IMR-90 (cell line): ENCODE measurements at places on chromosomes 6 and 20.

GRCh38 chr6:30767158-30767943 is 23.0 kb upstream of the IER3 start:
- H3K4me1 ChIP-seq: peaks cover 34% of the 10 kb centered on the region
- H3K36me3 ChIP-seq: no peaks in the 10 kb centered on the region

GRCh38 chr6:7933794-7934193 is 23.2 kb upstream of the TXNDC5 start:
- H3K4me3 ChIP-seq: no peak overlapping the region
- H3K4me1 ChIP-seq: no peaks in the 10 kb centered on the region
- peaks cover 10% of the 10 kb centered on the region for H3K27me3 ChIP-seq

- H3K27me3 ChIP-seq: no peaks in the 10 kb centered on the region
- H3K4me1 ChIP-seq: no peaks in the 10 kb centered on the region
- no peak overlapping the region for H3K4me3 ChIP-seq
- peak; percentile 65 for DNase-seq
- H3K36me3 ChIP-seq: no peaks in the 10 kb centered on the region
Measured at GRCh38 chr6:95574811-95575210, 2.5 kb upstream of the MANEA start.

GRCh38 chr20:59788196-59788735 is 145.2 kb downstream of the SYCP2 start:
- no peaks in the 10 kb centered on the region for H3K36me3 ChIP-seq
- no peak overlapping the region for H3K4me3 ChIP-seq
- H3K27ac ChIP-seq: no peak overlapping the region
- no peaks in the 10 kb centered on the region for H3K4me1 ChIP-seq

DNA sequence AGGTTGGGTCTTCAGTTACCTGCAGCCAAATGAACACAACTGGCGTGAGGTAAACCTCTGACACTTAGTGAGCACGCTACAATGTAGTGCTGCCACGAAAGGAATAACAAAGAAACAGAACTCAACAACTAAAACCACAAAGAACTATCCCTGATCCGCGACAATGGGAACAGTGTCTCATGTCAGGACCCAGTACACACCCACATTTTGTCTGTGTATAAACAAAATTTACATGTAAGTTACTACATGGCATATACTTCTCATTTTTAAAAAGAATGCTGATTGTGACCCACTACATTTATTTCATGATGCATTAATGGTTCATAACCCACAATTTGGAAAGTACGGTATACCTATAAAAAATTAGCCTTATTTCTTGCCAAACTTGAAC is 14.1 kb downstream of the FKBP1A start:
- no peak for DNase-seq
- no peak overlapping the region for H3K27ac ChIP-seq
- H3K4me1 ChIP-seq: peaks cover 37% of the 10 kb centered on the region
- H3K27me3 ChIP-seq: no peaks in the 10 kb centered on the region

- no peak overlapping the region for H3K27ac ChIP-seq
- H3K4me1 ChIP-seq: no peaks in the 10 kb centered on the region
- H3K4me3 ChIP-seq: no peak overlapping the region
- H3K27me3 ChIP-seq: peaks cover 10% of the 10 kb centered on the region
- DNase-seq: no peak
Measured at GRCh38 chr20:59574308-59574707, 30.0 kb upstream of the PHACTR3 start.

DNA sequence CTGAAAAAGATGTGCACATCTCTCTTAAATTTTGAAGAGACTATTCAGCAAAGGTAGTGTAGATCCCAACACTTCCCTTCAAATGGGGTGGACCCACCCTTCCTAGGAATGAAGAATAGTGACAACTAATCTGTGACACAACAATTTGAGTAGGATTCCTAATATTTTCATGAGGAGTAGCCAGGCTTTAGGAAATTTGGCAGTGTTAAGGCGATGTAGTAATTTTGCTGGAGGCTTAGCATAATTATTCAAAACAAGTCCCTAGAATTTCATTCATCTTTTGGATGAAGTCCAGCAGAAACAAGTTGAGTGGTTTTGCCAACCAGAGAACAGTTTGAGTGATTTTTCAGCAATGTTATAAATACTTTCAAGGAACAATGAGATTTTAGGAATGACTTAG is 52.4 kb downstream of the ELOVL4 start:
- DNase-seq: no peak
- H3K27ac ChIP-seq: no peak overlapping the region
- H3K4me1 ChIP-seq: no peaks in the 10 kb centered on the region
- H3K4me3 ChIP-seq: no peak overlapping the region

- no peak for DNase-seq
- H3K27ac ChIP-seq: no peak overlapping the region
- no peak overlapping the region for H3K4me3 ChIP-seq
- H3K27me3 ChIP-seq: no peaks in the 10 kb centered on the region
Measured at GRCh38 chr6:95292011-95292410, 285.3 kb upstream of the MANEA start.

DNA sequence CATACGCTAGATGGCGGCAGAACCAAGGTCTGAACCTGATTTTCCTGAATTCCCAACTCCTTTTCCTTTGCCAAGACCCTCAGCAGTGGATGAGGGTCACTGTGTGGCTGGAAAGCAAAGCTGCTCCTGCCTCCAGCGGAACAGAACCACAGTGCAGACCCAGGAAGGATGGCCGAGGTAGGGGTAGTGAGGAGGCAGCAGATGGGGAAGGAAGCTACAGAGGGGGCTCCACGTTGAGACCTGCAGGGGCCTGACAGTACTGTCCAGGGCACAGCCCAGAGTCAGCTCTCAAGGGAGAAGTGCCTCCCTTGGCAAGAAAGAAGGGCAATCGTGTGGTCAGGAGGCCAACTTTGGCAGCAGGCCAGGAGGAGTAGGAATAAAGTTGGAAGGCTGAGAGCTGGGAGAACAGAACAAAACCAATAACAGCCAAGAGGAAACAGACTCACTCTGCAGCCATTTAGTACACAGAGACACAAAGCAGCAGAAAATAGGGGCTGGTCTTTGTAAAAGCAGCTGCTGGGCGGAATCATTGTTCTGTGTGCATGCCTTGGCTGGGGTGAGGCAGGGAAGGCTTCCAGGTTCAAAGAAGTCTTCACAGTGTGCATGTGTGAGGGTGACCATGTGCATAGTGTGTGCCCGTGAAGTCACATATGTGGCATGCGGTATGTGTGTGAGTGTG is 3.1 kb downstream of the GABRR2 start:
- H3K27me3 ChIP-seq: peaks cover 11% of the 10 kb centered on the region
- H3K27ac ChIP-seq: no peak overlapping the region
- H3K36me3 ChIP-seq: peaks cover 5% of the 10 kb centered on the region
- H3K4me1 ChIP-seq: peaks cover 6% of the 10 kb centered on the region; the same call in 1 of the 2 replicates

DNA sequence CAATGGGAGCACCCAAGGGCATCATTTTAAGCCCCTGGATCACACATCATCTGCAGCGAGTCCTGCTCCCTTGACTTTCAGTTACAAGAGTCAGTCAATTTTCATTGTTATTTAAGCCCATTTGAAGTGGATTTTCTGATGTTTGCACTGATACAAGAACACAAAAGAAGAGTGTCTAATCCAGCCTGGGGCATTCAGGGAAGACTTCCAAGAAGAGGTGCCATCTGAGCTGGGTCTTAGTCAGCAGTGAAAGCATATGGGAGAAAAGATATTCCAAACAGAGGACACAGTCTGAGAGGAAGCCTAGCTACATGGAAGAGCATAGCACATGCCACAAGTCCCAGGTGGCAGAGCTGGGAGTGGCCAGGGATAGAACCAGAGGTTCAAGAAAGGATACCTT is 10.4 kb upstream of the FOXP4 start:
- H3K4me3 ChIP-seq: no peak overlapping the region
- H3K4me1 ChIP-seq: peaks cover 10% of the 10 kb centered on the region; the same call in 1 of the 2 replicates
- no peaks in the 10 kb centered on the region for H3K36me3 ChIP-seq
- H3K27ac ChIP-seq: no peak overlapping the region
- peaks cover 55% of the 10 kb centered on the region for H3K27me3 ChIP-seq
- DNase-seq: no peak

- peaks cover 5% of the 10 kb centered on the region for H3K4me1 ChIP-seq
- H3K4me3 ChIP-seq: no peak overlapping the region
- DNase-seq: no peak
Measured at GRCh38 chr6:6722195-6722594, 133.7 kb downstream of the LY86 start.

DNA sequence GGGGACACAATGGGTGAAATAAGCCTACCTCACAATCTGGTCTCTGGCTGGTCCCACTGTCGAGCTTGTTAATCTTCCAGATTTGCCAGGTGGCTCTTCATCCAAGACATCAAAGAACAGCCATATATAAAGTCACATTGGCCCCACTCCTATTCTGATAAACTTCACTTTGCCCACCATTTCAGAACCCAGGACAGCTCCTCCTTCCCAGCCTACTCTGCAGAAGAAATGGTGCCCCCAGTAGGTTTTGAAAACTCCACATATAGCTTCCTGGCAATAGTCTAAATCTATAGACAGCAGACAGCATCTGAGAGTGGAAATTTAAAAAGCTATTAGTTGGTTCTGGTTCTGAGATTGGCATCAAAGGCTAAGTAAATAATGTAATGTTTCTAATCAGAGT is 143.1 kb upstream of the PCSK2 start:
- no peak overlapping the region for H3K27ac ChIP-seq
- no peaks in the 10 kb centered on the region for H3K27me3 ChIP-seq
- no peak overlapping the region for H3K4me3 ChIP-seq
- peak; percentile 10 for DNase-seq
- no peaks in the 10 kb centered on the region for H3K36me3 ChIP-seq

DNA sequence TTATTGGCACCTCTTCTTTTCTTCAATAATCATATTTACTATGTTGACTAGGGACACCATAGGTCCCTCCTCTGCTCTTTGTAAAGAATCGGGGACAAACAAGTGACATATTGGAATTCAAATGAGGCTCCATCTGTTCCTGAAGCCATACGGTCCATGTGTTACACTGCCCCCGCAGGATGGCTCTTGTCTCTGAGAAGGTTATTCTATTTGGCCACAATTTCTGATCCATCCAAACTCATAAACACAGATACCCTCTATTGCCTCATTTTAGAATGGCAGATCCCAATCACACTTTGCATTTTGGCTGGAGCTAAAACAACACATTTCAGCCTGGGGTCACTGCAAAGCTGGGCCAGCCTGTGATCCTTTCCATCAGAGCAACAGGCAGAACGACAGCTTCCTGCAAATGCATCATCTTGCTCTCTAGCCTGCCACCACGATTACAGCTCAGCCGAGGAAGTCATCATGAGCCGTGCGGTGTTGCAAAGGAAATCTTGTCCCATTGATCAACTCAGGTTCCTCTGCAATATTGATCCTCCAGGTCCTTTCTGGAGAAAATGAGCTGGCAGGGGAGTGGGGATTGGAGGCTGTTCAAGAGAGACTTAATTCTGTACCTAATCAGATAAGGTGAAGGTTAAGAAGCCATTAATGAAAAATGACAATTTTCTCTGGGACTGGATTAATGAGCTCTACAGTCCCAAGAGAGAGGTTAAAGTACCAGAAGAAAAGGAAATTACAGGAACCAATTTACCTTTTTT is 73.1 kb downstream of the AGPAT4 start:
- no peaks in the 10 kb centered on the region; the same call in 1 of the 2 replicates for H3K4me1 ChIP-seq
- H3K27ac ChIP-seq: no peak overlapping the region
- H3K4me3 ChIP-seq: no peak overlapping the region
- H3K27me3 ChIP-seq: no peaks in the 10 kb centered on the region
- no peaks in the 10 kb centered on the region; the same call in 1 of the 2 replicates for H3K36me3 ChIP-seq
